CD4-positive, CD25-positive, alpha-beta regulatory T cell (primary cell): ENCODE measurements at places on chromosomes 3 and 15. TPM values are rescaled to one million over a fixed set of nuclear protein-coding genes. Genes with fewer than 3 reads are reported as not detected.

- no peaks in the 10 kb centered on the region for H3K4me1 ChIP-seq
- no peaks in the 10 kb centered on the region for H3K36me3 ChIP-seq
- H3K27ac ChIP-seq, result no peak overlapping the region
- no peak for DNase-seq
- no peak overlapping the region for H3K4me3 ChIP-seq
Observed at GRCh38 chr15:95884276-95884675, 446.2 kb upstream of the NR2F2 start.

GRCh38 chr3:120595788-120596115, 384 bp upstream of the NDUFB4 start:
- H3K4me3 ChIP-seq, result peak overlapping the region; percentile 85
- DNase-seq, result no peak
- peaks cover 22% of the 10 kb centered on the region for H3K36me3 ChIP-seq
- H3K4me1 ChIP-seq, result peaks cover 32% of the 10 kb centered on the region
- H3K27ac ChIP-seq, result peak overlapping the region; percentile 91

Gene MUC20
- total RNA-seq, result 1.5 TPM

Gene ZIC4
- total RNA-seq, result not detected

DNA sequence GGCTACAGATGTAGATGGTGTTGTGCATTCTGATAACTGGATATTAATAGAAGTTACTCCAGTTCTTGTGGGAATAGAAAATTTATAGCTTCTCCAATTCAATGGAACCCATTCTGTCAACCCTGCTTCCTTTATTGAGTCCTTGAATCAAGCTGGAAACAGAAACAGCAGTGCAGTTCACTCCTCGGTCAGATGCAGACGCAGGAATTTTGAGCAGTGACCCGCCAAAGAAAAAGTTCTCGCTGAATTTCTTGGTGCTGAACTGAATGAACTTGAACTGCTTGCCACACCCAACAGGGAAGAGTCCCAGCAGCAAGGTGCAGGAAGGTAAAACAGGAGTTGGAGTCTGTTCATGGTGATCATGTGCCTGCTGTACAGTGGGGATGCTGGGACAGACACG, 10.3 kb downstream of the HRH1 start:
- H3K27me3 ChIP-seq, result no peaks in the 10 kb centered on the region
- H3K36me3 ChIP-seq, result no peaks in the 10 kb centered on the region
- no peaks in the 10 kb centered on the region for H3K4me1 ChIP-seq

DNA sequence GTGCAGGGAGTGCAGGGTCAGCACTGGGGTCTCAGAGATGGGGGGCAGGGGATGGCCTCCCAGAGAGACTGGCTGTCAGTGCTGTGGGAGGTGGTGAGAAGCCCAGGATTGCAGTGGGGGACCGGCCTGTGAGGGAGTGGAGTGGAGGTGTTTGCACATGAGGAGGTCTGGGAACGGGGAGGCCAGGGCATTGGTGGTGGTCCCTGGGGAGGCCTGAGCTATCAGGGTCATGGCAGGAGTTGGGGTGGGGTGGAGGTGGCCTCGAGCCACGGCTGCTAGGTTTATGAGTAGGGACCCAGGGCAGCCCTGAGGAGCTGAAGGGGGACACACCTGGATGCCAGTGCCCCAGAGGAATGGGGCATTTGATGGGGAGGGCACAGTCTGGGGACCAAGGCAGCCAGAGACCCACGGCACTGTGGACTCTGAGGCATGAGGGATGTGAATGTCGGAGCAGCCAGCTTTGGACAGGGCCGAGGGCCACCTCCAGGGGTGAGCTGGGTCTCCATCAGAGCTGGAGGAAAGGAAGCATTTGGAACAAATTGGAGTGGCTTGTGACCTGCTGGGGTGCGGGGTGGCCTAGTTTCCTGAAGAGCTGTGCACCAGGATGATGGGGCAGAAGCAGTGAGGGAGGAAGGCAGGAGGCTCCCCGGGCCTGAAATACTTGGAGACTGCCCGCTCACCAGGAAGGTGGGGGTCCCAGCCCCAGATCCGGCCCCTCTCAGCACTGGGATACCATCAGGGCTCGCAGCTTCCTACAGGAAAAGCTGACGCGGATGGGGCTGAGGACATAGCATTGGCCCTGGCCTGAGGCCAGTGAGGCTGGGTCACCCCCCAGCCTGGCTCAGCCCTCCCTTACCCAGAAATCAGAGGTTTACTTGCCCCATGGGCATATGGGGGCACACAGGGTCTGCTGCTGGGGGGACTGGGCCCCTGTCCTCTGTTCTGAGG, 9.5 kb upstream of the CSPG4 start:
- H3K27ac ChIP-seq, result no peak overlapping the region
- DNase-seq, result no peak
- H3K27me3 ChIP-seq, result no peaks in the 10 kb centered on the region
- no peak overlapping the region for H3K4me3 ChIP-seq
- no peaks in the 10 kb centered on the region for H3K36me3 ChIP-seq
- no peaks in the 10 kb centered on the region for H3K4me1 ChIP-seq
